ENCODE measurements at places on chromosomes 5 and 9.

- DNase-seq: no peak
Observed at GRCh38 chr5:6708814-6709213, 4.4 kb upstream of the TENT4A start.

- DNase-seq: no peak
Observed at GRCh38 chr9:1939926-1940368, 75.2 kb upstream of the SMARCA2 start.

- no peak for DNase-seq
Observed at GRCh38 chr5:140569197-140569596, 4.6 kb downstream of the SLC35A4 start.

DNA sequence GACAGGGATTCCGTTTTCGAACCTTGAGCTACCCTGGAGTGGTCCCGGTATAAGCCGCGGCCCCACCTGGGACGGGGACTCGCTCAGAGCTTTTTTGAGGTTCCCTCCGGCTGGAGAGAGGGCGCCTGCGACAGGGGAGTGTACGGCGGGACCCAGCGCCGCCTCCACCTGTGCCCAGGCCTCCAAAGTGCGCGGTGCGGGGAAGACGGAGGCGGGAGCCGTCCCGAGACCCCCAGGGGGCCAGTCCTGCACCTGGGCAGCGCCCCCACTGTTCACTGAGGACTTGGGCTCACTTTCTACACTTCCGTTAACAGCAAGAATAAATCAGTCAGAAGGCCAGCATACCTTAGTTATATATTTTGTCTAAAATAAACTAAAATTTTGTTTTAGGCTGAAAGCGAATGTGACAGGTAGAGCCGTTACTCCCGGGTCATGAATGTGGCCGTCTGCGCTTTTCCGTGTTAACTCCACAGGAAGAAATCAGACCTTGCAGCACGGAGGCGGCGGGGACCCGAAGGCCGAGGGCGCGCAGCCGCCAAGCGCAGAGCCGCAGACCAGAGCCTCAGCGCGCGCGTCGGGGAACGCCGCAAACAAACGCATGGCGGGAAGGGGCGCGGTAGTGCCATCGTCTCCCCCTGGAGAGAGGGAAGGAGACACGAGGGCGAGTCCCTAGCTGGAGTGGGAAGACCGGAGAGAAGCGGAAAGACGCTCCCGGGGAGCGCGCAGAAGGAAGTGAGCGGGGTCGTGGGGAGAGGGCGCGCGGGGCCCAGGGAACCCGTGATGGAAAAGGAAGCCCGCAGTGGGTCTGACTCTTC, 14.1 kb downstream of the TRIM7 start:
- no peak for DNase-seq

DNA sequence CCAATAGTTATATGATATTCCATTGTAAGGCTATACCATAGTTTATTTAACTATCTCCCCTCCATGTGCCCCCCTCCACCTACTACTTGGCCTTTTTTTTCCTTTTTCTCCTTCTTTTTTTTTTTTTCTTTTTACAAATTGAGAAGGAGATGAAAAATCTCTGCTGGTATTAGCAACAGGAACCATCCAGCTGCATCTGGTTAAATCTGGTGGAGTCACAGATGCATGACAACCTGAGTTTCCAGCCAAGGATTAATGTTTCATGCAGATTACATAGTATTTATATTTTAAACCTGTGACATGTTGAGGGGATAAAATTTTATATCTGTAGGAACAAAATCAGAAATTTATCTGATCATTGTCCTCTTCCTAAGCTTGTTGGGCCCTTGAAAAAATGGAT, 128.5 kb upstream of the IQGAP2 start:
- DNase-seq: no peak

- DNase-seq: no peak
Observed at GRCh38 chr5:14713476-14714390, 49.2 kb downstream of the OTULIN start.

GRCh38 chr9:115640887-115641286, 512.7 kb upstream of the PAPPA start:
- DNase-seq: peak; percentile 78

DNA sequence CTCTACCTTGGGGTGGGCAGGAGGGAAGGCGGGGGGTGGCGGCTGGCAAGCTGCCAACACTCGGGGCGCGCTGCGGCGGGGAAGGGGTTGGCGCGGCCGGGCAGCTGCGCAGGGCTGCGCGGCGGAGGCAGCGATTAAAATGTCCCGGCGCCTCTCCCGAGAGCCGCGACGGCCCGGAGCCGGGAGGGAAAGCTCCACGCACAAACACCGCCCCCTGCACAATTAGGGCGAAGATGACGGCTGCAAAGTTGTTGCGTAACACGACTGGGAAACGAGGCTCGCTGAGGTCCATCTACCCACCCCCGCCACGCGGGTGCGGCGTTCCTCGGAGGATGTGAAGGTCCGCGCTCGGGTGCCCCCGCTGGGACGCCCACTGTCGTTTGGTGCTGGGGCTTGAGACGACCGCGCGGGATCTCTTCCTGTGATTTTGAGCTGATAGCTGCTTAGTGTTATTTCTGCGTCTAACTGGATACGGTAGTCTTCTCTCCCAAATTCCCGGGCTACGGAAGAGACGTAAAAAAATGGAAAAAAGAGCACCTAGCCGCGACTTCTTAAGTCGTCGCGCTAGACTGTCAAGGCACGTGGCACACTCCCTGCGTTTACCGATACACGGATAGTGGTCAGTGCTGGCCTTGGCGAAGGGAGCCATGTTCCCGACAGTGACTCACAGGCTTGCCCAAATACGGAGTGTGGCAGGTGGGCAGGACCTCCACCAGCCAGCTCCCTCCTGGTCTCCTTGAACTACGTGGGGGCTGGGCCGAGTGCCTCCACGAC, 958 bp upstream of the NFIL3 start:
- no peak for DNase-seq

DNA sequence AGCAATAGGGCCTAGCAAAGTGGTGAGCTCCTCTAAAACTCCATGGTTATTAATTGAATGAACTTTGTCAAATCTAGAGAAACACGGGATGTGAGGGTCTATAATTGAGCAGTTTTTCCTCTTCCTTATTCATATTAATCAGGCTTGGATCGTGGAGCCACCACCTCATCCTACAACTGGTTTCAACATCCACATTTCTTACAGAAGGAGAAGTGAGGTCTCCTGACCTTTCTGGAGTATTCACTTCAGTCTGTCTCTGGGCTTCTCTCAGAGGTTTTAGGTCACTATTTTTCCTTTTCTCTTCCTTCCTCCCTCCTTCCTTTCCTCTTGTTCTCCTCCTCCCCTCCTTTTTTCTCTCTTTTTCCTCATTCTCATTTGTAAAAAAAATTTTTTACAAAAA, 177.3 kb upstream of the ACTBL2 start:
- DNase-seq: no peak

- DNase-seq: no peak
Observed at GRCh38 chr9:89352874-89353649, 34.8 kb downstream of the SECISBP2 start.

DNA sequence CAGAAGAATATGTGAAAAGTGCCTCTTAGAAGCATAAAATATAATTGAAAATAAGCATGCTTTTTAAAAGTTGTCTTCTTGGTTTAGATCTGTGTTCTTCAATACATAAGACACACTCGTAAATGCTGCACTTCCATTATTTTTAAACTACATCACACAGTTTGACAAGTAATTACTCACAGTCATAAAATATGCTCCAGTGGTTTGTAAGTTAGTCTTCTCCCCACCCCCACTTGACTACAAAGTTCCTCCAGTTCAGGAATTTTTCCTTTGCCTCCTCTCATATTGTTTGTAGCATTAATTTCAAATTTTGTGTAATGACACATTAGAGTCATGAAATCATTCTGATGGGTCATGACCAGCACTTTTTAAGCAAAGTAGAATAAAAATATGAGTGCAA, 60.3 kb upstream of the PTGER4 start:
- DNase-seq: no peak

DNA sequence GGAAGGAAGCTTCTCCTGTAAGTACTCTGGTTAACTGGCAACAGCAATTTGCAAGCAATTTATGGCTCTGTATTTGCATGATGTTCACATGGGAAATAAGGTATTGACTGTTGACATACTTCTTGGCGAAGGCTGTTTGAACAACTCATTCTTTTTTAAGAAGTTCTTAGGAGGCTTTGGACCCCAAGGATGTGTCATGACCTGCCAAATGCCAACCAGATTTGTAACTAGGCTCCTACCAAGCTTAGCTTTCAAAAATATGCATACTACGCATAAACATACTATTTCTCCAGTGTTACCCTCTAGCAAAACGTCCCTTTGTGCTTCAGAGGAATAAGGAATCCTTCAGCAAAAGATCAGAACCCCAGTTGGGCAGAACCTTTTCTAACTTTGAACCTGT, 165.2 kb upstream of the MSX2 start:
- DNase-seq: no peak

DNA sequence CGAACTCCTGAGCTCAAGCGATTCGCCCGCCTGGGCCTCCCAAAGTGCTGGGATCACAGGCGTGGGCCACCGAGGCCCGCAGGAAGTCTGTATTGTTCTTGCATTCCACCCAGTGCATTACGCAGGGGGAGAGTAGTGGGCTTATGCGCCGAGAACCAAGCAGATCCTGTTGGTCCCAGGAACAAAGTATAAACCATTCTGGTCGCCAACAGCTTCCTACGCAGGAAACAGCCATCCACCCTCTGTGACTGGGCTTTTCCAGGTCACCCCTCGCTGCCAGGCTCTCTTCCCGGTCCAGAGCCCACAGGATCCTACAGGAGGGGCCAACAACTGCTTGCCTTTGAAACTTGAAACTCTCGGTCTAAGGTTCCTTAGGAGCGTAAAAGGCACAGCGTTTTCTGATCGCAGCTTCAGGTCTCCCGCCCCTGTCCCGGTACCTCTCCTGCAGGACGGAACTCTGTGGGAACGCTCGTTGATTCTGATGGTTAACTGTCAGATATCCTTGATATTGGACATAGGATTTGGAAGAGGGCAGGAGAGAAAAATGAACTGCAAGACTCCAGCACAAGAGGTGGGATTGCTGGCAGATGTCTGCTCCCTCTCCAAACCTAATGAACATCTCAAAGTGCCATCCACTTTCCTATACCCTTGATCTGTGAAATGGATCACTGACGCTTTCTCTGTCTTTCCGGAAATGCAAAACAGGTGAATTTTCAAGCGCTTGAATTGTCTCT, 4.2 kb upstream of the ANXA2R start:
- no peak for DNase-seq

DNA sequence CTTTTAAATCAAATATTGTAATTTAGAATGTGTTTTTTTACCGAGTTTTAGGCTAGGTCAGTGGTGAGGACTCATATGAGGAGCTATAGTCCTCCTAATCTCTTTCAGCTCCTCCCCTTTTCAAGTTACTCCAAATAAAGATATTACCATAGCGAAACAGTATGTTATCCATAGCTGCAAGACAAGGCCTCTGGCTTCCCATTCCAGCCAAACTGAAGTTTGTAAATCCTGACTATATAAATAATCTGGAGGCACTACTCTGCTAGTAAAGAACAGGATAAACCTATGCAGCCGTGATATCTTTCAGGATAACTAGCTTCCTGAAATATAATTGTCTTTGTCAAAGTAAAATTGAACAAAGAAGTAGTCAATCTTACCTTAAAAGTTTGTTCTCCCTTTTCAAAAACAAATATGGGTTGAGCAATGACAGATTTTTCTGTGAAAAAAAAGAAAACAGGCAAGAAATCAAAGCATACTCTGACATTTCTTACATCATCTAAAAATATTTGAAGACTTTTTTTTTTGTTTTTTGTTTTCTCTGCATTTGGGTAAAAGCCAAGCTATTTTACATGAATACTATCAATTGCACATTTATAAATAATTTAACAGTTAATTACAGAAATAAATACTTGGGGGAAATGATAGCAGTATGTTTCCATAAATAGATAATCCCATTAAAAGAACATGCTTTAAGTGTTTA, 29.3 kb upstream of the NADK2 start:
- no peak for DNase-seq

GRCh38 chr9:5326187-5326586, 13.5 kb downstream of the RLN1 start:
- no peak for DNase-seq

- no peak for DNase-seq
Observed at GRCh38 chr9:27368316-27368985, 71.5 kb upstream of the EQTN start.

GRCh38 chr5:57303985-57304384, 130.1 kb downstream of the GPBP1 start:
- no peak for DNase-seq

- no peak for DNase-seq
Observed at GRCh38 chr5:125337294-125337693, 590.9 kb upstream of the ZNF608 start.

- DNase-seq: no peak
Observed at GRCh38 chr5:168746893-168747640, 167.9 kb upstream of the PANK3 start.

DNA sequence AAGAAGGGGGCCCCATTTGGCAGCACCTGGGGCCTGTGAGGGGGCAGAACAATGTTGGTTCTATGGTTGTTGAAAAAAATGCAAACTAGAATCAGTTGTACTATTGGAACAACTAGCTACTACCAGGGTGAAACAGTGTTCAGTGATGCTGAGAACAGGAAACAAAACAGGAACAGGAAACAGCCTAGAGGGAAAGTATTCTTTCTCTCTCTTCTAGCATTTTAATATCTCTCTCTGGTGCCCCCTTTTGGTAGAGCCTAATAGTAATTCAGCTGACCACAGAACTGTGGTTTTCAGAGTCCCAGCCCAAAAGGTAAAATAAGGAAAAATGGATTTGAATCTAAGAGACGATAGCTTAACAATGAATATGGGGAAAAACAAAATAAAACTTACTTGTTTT, 138.0 kb upstream of the KCNN2 start:
- no peak for DNase-seq

DNA sequence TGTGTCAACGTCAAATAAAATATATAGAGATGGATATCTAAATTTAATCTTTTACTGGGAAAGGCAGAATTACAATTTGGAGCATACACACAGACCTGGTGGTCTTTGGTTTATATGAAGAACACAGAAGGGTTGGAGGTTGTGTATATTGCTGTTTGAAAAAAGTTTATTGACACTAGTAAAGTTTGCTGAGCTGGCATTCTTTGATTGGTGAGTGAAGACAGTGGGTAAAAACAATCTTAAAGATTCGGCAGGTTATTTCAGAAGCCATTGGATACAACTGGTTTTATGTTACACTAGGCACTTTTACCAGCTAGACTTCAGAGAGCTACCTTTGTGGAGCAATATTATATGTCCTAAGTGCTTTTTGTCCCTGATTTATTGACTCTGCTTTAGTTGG, 27.2 kb downstream of the IZUMO3 start:
- no peak for DNase-seq

DNA sequence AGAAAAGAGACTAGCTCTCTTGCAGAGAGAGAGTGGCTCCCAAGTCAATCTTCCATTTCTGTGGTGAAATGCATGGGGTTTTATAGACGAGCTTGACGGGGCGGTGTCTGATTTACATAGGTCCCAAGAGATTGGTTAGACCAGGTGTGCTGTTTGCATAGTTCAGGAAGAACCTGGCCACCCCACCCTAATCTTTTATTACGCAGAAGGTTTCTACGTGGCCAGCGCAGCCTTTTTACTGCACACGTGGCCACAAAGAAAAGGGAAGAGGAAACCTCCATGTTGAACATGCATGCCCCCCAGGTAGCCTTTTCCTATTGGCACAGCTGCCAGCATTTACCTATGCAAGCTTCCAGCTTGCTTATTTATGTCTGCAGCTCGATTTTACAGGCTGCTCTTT, 92.1 kb downstream of the CAVIN4 start:
- DNase-seq: no peak

All from non-pigmented ciliary epithelial cell (primary cell).